ENCODE measurements at places on chromosomes 2 and 18.
A peak's percentile ranks its signal among the peaks of the same experiment; 100 is the strongest.

DNA sequence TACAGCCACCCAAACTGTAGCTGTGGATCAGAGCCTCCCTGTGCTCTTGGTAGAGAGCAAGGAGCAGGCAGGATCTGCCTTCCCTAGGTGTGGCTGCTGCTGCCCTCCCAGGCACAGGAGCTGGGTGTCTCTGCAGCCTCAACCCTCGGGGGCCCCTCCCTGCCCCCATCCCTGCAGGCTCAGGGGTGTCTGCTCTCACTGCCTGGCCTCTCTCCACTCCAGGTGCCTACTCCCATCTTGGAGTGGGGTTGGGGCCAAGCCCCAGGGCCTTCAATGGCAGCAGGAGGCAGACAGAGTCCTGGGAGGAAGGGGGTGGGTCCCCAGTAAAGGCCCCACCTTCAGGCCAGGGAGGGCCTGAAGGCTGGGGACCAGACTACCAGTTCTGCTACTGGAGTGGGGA, 189.7 kb upstream of the OSR1 start:
- no peak for DNase-seq

- no peak for DNase-seq
Measured at GRCh38 chr18:53134711-53135110, 794.7 kb downstream of the DCC start.

DNA sequence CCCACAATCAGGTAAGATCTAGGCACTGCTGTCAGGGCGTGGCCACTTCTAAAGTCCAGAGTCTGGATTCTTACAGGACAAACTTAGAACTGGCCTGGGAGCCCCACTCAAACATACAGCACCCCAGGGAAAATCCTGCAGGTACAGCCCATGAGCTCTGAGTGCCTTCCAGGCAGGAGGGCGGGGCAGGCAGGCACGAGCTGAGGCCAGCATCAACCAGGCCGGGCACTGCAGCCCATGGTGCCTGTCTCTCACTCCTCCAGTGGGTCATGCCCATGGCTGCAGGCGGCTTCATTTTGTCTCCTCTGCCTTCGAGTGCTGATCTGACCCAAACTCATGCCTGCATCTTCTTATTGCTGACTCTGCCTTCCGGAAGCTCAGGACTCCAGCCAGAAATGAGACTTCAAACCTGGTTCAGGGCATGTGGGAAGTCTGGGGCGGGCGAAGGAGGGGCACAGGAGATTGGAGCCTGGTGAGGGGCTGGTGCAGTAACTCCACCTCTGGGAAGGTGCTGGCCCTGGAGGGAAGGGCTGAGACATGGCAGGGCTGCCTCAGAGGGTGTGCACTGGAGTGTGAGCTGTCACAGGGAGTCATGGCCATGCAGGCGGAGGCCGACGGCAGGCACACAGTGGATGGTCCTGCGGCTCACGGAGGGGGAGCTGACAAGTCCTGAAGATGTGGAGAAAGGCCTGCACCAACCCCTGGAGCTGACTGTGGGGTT, 40.5 kb downstream of the HS6ST1 start:
- DNase-seq: no peak

- DNase-seq: no peak
Measured at GRCh38 chr2:193869564-193869963, 1674.8 kb upstream of the TMEFF2 start.

DNA sequence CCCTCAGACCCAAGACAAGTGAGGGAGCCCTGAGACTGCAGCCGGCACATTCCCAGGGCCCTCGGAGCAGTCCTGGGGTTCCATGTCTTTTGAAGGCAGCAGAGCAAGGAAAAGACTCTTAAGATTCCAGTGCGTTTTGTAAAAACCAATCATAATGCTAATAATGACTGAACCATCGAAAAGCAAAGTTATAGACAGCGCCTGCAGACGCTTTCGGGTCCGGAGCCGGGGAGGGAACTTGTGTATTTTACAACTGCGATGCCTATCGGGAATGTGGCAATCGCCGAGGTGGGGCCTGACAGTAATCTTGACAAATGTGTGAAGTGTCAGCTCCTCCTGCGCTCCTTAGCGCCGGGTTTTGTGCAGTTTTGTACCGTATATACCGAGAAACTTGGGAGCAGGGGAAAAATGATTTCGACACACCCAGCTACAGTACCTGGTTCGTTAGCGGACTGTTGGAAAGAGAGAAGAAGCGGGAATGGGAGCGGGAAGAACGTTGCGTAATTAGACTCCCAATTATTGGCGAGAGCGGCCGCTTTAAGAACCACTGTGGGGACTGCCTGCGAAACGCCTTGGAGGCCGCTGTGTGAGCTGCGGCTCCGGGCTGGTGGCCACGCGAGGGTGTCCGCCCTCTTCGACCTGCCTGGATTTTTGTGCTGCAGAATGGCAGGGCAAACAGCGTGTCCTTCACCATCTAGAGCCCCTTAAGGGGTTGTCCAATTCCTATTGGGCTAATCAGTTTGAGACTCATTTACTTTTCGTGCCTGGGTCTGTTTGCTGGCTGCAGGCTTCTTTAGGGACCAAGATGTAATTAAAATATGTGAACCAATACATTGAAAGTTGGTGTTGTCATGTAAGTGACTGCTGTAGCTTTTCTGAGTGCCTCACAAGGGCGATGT, 2.4 kb downstream of the EPAS1 start:
- no peak for DNase-seq

GRCh38 chr2:109486711-109487535, 126.8 kb downstream of the SEPTIN10 start:
- no peak for DNase-seq

- no peak for DNase-seq
Measured at GRCh38 chr18:48333563-48333962, 75.6 kb downstream of the ZBTB7C start.

DNA sequence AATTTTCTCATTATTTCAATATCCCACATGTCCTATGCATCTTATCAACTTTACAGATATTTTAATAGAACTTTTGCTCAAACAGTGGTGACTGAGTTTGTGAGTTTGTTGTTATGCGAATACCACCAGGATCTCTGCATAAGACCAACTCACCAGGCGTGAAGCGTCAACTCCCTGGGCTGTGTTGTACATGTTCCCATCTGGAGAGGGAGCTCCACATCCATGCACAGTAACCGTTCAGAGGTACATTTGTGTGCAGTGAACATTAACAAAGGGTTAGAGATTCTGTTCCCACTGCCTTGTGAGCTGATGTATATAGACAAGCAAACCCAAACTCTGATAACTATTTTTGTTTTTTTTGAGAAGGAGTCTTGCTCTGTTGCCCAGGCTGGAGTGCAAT, 188.7 kb downstream of the MYT1L start:
- no peak for DNase-seq

GRCh38 chr2:39689272-39689841, 23.6 kb downstream of the TMEM178A start:
- peak; percentile 65 for DNase-seq

- no peak for DNase-seq
Measured at GRCh38 chr2:156356014-156356754, 23.7 kb upstream of the NR4A2 start.

DNA sequence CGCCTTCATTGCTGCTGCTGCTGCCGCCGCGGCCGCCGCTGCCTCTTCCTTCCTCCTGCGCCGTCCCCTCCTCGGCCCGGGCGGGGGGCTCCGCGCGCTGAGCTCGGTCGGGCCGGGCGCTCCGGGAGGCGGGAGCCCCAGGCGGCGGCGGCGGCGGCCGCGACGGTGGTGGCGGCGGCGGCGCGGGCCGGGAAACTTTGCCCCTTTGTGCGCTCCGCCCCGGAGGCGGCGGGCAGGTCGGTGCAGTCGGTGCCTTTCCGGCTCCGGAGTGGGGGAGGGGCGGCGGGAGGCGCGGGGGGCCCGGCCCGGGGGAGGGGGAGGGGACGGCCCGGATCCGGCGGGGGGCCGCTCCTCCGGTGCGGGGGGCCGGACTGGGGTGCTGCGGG, 205 bp downstream of the TET3 start:
- DNase-seq: no peak

GRCh38 chr18:26460449-26461091, 87.8 kb downstream of the KCTD1 start:
- no peak for DNase-seq

GRCh38 chr2:98012561-98012991, 16.8 kb upstream of the TMEM131 start:
- DNase-seq: no peak

DNA sequence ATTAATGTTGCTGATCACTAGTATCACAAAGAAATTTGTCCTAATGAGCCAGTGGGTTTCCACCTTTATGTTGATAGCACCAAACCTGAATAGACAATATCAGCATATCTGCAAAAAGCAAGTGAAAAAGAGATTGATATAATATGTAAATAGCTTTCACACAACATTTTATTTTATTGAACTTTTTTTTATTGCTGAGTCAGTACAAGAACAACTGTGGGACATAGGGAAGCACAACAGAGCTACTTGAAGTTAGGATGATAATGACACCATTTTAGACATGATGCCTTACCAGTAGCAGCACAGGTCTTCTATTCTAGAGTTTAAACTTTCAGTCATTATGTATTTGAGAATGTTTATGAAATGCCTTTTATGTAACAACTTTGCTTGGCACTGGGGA, 554.1 kb upstream of the SETBP1 start:
- DNase-seq: no peak

- no peak for DNase-seq
Measured at GRCh38 chr2:82257796-82258555, 1953.4 kb upstream of the LRRTM1 start.

- DNase-seq: no peak
Measured at GRCh38 chr2:126038861-126039260, 617.1 kb upstream of the GYPC start.

- DNase-seq: no peak
Measured at GRCh38 chr2:60441800-60442199, 111.7 kb downstream of the BCL11A start.

DNA sequence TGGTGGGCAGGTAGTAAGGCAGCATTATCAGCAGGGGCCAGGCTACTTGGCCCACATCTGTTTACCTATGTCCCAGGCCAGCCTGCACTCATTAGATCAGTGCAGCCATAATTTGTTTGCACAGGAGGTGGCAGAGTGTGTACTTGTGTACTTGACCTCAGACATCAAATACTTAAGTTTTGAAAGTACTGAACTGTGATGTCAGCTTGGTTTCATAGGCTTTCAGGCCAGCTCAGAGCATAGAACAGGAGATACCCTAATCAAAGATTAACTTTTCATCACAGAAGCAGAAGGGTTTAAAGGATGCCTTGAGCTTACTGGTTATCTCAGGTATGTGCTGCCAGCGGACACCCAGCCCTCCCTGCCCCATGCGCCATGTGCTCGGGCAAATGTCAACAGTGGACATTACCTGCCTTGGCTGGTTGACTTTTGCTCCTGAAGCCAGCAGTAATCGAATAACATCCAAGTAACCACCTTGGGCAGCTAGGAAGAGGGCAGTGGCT, 33.2 kb downstream of the ANKRD29 start:
- no peak for DNase-seq

DNA sequence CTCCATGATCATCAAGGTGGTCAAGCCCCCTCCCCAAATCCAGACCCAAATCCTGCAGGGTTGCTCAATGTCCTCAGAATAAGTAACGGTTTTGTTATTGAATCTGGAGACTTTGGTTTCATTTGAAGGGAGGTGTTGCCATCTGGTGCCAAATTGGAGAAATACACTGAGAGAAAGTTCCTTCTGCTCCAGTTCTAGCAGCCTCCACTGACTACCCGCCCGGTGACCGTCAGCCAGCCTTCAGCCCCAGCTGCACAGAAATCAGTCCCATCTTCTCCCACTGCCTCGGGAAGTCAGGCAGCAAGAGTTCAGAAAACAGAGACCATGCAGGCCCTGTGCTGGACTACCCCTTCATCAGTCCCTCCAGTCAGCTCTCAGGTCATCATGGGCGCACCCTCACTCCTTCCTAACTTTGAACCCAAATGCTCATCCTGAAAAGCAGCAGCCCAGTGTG, 38.7 kb downstream of the PKDCC start:
- DNase-seq: no peak

Measured in NCI-H1436 treated with DMSO at 0.1 percent for 48 hours (cell line).